ENCODE measurements at places on chromosomes 12 and 14.

- DNase-seq, result peak; percentile 64
These were observed 17.1 kb downstream of the FOS start for GRCh38 chr14:75295491-75296345.

GRCh38 chr12:114407842-114408411, 2.0 kb upstream of the TBX5 start:
- no peak for DNase-seq

DNA sequence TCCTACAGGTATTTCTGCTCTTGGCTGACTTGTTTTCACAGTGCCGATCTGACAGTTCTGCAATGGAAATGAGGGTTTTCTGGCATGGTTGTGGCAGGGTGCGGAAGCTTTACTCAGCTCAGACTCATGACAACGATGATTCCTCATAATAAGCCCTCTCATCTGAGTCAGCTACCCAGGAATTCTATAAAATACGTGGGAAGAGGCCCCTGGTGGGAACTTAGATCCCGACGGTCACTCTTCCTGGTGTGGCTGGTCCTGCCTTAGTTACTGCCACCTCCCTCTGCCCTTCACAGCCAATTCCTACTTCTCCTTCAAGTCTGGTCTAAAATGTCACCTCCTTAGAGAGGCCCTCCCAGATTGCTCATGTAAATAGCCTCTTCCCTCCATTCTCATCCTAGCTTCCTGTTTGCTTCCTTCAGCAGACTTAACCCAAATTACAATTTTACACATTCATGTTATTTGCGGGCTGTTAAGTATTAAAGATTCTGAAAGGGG, 104.2 kb upstream of the MAP1LC3B2 start:
- DNase-seq, result no peak

GRCh38 chr12:69388371-69388770, 28.8 kb downstream of the YEATS4 start:
- peak; percentile 8 for DNase-seq

- DNase-seq, result no peak
These were observed 85.1 kb upstream of the C14orf180 start for GRCh38 chr14:104494483-104494882.

- DNase-seq, result no peak
These were observed 63.2 kb upstream of the LTA4H start for GRCh38 chr12:96098631-96099030.

GRCh38 chr12:45088608-45089007, 37.7 kb upstream of the DBX2 start:
- no peak for DNase-seq

GRCh38 chr12:43148691-43149090, 403.3 kb downstream of the ADAMTS20 start:
- DNase-seq, result no peak

- no peak for DNase-seq
These were observed 337.9 kb downstream of the NRXN3 start for GRCh38 chr14:78508023-78508422.

GRCh38 chr12:6376079-6376869, 911 bp upstream of the SCNN1A start:
- DNase-seq, result no peak

DNA sequence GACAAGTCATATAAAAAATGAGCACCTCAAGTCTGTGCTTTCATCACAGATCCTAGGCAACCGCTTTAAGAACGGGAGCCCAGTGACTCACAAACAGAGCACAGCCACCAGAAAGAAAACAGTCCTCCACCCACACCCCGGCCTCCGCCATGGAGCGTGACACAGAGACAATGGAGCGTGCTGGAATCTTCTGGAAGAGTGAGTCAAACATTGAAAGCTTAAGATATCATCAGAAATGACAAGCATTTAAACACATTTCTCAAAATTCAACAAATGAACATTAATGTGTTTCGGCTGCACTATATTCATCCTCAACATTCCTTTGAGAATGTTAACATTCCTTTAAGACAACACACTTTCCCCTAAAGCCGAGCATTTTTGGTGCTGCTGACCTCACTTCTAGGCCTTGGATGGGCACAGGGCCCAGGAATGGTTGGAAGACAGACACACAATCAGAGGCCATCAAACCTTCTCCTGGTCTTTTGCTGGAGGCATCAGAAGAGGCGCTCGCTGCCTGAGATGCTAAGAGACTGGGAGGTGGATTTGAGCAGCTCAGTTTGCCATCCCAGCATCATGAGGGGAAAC, 23.6 kb upstream of the TMEM132D start:
- no peak for DNase-seq

DNA sequence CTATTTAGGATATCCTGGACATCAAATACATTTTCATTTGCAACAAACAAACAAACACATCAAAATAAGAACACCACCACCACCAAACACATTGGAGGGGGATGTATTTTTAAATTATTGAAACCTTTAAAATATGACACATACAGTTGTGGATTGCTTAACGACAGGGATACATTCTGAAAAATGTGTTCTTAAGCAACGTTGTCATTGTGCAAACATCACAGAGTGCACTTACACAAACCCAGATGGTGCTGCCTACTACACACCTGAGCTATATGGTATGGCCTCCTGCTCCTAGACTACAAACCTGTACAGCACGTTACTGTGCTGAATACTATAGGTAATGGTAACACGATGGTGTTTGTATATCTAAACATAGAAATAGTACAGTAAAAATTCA, 19.4 kb downstream of the PYGL start:
- no peak for DNase-seq

DNA sequence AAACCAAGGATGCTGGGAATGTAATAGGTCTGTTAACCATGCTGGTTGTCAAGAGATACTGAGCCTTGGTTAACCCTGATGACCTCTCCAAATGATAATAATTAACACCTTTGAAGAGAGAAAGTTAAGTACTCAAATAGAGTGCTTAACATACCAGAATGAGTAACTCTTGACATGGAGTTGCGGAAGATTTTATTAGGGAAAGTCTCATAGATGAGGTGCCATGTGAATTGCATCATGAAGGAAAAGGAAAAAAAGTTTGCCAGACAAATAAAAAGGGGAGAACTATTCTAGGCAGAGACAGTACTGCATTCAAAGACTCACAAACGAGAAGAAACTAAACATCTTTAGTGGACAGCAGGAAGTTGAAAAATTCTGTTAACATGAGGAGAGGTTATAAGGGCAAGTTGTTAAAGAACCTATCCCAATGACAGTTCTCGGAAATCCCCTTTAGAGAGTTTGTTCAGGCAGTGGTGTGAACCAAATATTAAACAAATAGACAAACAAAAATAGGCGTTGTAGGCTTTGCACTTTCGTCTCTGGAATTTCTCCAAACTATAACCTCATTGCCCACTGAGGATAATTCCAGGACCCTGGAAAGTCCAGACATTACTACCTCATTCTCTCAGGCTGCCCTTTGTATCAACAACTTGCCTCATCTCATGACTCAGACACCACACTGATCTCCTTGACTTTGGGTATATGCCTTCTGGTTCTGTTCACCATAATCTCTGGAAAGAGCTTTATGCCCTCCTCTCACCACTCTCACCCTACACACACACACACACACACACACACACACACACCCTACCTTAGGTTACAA, 435.0 kb downstream of the GXYLT1 start:
- no peak for DNase-seq

DNA sequence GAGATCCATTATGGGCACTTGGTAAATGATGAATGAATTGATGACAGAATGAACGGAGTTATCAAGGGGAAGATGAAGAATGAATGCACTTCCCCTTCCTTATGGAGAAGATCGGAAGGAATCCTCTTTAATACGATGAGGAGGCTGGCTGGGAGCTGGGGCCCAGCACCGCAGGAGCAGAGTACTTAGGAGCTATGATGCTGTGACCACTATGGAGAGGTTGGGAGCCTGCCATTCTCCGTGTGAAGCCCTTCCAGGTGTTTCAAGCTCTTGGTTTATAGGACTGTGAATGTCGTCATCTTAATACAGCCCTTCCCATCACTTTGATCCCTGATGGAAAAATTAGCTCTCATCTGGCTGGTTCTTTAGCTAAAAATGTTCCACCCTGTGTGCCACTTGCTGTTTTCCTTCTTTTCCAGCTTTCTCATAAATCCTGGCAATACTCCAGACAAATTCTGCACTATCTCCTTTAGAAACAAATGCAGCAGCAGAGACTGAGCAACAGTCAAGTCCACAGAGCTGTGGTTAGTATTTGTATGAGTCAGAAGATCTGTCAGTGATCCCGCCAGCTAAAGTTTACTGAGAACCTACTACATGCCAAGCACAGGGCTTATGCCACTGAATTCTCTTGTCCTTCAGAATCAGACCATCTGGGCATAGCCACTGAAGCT, 263.1 kb upstream of the CRY1 start:
- no peak for DNase-seq

- DNase-seq, result no peak
These were observed 59.1 kb upstream of the AMN start for GRCh38 chr14:102863381-102863780.

DNA sequence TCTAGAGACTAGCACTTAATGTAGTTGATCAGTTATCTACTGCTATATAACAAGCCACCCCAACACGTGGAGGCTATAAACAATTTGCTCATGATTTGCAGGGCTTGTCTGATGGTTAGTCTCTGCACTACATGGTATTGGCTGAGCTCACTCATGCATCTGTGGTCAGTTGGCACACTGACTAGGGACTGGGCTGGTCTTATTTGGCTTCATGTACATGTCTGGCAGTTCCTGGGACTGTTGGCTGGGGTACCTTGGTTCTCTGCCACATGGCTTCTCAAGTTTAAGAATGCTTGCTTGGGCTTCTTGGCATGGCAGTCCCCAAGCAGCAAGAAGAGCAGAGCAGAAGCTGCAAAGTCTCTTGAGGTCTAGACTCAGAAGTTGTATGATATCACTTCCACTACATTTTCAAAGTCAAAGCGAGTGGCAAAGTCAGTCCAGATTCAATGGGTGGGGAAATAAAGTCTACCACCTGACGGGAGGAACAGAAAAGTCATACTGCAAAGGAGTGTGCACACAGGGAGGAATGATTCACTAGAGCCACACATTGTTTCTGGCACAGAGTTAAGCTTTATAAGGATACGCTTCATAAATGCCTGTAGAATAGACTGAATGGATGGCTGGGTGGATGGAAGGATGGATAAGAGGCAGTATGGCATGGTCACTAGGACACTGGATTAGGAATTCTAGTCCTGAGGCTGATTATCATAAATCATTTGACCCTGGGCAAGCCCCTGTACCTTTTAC, 44.8 kb upstream of the PTHLH start:
- DNase-seq, result no peak

DNA sequence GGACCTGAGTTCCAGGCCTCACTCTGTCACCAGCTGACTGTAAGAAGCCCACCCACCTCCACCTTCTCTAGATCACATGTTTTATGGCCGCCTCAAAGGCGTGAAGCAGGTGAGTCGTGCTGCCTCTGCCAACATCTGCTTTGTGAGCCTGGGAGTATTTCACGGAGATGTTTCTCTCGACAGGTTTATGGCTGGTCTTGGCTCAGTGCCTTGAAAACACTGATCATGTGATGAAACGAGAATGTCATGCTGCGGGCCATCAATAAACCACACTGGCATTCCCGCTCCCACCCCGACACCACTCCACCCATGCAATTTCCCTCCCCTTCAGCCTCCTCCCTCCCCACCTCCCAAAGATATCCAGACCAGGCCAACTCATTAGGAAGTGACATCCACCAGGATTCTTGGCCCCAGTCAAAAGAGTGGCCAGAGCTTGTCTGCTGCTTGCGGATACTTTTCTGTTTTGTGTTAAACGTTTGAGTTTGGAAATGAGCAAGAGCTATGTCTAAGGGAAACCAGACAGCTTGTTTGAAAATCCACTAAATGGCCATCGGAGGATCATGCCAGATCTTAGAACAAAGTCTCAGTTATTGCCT, 53.8 kb upstream of the NTF3 start:
- DNase-seq, result no peak

GRCh38 chr12:118959985-118960560, 21.3 kb upstream of the SRRM4 start:
- DNase-seq, result peak; percentile 61

DNA sequence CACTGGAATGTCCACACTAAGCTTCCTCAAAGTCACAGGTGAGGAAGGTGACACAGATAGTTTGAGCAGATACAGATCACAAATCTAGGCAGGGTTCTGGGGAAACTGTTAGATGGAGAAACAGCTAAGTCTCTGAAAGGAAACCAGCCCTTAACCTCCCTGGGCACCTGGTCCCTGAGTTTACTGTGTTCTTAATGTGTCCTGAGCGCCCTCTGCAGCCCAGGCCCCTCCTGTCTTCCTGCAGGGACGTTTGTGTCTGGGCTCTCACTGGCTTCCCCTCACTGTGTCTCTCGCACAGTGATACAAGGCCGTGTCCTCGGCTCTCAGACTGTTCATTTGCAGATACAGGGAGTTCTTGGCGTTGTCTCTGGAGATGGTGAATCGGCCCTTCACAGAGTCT, 684.3 kb downstream of the TMEM121 start:
- DNase-seq, result no peak

- DNase-seq, result no peak
These were observed 25.2 kb upstream of the KRT78 start for GRCh38 chr12:52873832-52874572.

- no peak for DNase-seq
These were observed 17.4 kb upstream of the CHFR start for GRCh38 chr12:132904718-132905328.

DNA sequence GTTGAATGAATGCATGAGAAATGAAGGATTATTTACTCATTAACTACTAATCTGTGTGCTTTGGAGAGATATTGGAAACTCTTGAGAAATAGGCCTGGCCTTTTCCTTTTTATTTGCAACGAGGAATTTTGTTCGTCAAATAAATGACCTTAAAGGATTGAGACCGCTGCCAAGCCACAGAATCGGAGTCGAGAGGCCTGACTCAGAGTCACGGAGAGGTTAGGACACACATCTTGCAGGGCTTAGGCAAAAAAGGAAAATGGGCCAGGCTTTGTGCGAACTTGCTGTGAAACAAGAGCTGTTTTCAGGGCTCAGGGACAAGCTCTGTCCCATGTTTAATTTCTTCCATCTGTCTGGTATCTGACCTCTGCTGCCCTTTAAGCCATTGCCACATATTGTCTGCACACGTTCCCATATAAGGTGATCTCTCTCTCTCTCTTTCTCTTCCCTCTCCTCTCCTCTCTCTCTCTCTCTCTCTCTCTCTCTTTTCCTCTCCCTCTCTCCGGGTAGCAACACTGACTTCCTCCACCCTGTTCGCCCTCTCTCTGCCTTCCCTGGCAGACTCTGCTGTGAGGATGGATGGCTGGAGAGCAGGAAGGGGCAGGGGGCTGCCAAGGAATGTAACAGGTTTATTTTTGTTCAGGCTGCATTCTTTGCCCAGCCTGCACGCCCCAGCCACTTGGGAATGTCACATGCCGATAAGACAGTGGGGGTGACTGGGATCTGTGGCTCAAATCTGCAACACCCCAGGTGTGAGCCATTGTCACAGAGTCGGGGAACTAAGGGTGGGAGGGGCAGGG, 14.9 kb upstream of the IFT81 start:
- DNase-seq, result peak; percentile 71

Measured in SK-N-DZ (cell line).